ENCODE measurements at places on chromosomes 5 and 9.
A peak's percentile ranks its signal among the peaks of the same experiment; 100 is the strongest.

DNA sequence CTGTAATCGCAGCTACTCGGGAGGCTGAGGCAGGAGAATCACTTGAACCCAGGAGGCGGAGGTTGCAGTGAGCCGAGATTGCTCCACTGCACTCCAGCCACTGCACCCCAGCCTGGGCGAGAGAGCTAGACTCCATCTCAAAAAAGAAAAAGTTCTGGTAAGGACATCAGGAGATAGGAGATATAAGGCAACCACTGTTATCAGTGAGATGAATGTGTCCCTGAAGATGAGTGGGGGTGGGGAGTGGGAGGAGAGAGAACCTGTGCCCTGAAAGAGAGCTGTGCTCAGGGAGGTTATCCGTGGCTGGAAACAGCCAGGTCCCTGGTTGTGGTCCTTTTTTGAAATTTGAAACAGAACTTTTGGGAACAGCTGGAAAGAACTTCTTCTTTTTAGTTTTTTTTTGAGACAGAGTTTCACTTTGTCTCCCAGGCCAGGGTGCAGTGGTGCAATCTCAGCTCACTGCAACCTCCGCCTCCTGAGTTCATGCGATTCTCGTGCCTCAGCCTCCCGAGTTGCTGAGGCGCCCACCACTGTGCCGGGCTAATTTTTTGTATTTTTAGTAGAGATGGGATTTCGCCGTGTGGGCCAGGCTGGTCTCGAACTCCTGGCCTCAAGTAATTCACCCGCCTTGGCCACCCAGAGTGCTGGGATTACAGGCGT, 2.6 kb downstream of the PTPA start:
- no peak for DNase-seq

DNA sequence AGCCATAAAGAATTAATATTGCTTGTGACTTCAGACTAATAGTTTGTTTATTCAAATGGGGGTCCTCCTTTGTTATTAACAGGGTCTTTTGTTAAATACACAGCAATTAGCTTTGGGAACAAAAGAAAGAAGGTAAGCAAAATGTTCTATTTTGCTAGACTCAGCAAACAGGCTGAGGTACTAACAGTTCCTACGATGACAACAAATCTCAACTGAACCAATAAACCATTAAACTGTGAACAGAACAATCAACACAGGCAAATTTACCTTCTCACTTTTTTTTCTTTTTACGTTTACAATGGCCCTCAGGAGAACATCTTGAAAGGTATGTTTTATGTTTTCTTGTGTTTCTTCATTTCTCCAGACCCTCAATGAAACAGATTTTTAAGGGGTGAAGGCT, 207.2 kb downstream of the NFIB start:
- peak; percentile 51 for DNase-seq

DNA sequence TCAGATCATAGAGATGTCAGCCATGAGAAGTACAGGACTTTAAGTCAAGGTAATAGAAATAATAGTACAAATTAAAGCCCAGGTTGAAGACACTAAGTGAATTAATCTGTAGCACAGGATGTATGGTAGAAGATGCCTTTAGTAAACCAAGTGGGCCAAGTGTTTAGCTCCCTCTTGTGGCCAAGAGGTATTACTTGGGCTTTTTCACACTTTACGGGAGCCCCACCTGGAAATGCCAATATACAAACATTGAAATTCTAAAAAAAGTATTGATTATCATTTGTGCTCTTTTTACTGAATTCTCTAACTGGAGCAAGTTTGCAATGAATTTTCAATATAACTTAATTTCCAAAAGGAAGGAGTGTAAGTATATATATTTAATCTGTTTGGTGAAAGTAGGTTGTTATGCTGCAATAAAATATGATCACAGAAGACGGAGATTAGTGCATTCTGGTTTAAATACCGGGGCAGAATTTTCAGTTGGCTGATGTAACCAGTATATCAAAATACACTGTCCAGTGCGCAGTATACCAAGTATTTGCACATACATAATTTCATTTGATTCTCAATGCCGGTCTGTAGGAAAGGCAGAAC, 84.7 kb downstream of the PARP8 start:
- no peak for DNase-seq

DNA sequence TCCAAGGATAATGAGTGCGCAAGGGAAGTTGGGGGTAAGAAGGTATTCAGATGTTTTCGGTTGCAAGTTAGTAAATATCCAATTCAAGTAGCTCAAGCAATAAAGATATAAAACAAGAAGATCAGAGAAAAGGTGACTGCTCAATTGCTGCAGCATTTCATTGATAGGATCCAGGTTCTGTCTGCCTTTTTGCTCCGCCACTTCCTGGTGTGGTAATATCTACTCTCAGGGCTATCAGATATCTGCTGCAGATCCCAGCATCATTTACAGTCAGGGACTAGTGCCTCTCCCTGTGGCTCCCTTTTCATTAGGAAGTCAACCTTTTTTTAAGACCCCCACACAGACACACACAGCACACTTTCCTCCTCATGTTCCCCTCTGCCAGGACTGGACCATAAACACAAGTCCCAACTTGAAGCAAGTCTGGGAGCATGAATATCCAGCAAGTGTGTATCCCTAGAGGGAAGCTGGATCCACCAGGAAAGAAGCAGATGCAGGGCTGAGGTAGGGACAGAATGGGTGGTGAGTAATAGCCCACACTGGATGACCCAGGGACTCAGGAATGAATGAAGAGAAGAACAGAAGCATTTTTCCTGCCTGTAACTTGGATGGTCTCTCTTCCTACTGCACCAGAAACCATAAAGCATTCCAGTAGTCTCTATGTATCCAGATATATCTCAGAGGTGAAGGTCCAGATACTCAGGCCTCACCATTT, 53.7 kb downstream of the ZNF622 start:
- no peak for DNase-seq

GRCh38 chr5:165714598-165714997, 2209.2 kb downstream of the MAT2B start:
- no peak for DNase-seq

GRCh38 chr9:99079542-99079941, 25.4 kb upstream of the TGFBR1 start:
- DNase-seq = no peak

GRCh38 chr5:121273833-121274433, 577.7 kb upstream of the FTMT start:
- DNase-seq = no peak

DNA sequence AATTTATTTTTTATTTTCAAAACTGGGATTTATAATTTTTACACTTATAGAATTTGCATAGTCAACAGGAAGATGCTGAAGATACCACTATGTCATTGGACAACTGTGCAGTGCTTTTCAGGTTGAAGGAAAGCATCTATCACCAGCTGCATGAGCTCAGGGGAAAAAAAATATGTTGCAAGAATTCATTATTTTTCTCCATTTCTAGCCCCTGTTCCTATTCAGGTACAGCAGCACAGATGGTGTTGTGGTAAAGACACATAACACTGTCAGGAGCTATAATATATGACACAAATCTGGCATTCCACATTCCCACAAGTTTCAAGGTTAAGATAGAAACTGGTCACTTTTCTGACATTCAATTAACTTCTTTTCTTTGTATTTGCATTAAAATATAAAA, 1088.6 kb downstream of the MAT2B start:
- DNase-seq = no peak

DNA sequence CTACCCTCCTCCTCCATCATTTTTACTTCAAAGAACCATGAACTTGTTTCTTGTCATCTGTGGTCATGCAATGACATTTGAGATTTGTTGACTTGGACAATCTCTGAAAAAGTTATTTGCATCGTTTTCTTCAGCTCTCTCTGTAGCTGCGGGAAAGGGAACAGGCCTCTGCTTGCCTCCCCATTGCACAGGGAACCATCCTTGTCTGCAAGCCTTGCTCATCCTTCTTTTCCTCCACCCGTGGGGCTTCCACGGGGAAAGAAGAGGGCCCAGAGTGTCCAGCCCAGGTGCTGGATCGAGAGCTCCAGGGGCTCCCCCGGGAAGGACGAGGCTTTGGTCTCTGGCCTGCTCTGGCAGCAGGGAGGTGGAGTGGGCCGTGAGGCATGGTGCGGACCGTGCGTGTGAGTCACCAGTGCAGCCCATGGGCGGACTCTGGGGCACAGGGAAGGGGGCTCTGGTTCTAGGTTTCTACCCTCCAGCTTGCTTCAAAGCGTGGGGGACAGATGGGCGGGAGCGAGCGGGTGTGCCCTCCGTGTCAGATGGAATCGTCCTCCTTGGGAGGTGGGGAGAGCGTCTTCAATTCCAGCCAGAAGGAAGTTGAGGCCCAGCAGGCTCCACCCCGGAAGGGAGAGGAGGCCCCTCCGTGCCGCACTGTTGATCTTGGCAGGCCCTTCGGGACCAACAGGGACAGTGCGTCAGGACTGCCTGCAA, 6.0 kb upstream of the IRX4 start:
- no peak for DNase-seq

DNA sequence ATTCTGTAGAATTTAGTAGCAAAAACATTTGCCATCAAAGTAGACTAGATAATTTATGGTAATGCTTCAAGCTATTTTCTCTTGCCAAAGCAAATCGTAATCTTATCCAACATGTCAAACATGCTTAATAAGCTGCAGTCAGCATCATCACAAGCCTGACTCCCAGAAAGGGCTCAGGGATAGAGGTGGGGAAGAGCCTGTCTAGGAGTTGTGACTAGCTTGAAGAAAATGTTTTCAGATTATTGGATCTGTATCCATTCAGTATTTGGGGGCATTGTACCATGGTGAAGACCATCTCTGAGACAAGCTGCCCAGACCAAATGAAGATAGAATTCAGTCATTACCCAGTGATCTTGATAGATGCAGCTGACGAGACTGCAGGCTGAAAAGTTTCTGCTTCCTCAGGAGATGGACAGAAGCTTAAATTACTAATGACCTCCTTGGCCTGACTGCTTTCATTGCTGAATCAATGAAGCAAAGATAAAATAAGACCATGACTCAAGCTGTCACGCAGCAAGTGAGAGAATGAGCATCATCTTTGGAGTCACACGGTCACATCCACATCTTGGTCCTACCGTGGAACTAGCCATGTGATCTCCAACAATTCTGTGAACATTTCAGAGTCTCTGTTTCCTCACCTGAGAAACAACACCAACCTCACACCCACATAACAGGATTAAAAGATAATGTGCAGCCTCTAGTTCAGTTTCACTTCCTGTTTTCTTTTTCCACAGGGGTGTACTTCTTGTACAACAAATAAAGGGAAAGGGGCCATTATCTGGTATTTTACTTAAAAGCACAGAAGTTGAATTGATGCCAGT, 9.4 kb downstream of the ERAP2 start:
- DNase-seq = no peak

All from NCI-H1105 (cell line).